GM04503 (cell line): ENCODE measurements at places on chromosomes 5 and 9.

- DNase-seq = no peak
Measured at GRCh38 chr9:119483153-119483552, 113.9 kb upstream of the BRINP1 start.

GRCh38 chr9:93303806-93304573, 120.1 kb downstream of the WNK2 start:
- no peak for DNase-seq

- DNase-seq = no peak
Measured at GRCh38 chr5:56264417-56265025, 31.4 kb upstream of the ANKRD55 start.

DNA sequence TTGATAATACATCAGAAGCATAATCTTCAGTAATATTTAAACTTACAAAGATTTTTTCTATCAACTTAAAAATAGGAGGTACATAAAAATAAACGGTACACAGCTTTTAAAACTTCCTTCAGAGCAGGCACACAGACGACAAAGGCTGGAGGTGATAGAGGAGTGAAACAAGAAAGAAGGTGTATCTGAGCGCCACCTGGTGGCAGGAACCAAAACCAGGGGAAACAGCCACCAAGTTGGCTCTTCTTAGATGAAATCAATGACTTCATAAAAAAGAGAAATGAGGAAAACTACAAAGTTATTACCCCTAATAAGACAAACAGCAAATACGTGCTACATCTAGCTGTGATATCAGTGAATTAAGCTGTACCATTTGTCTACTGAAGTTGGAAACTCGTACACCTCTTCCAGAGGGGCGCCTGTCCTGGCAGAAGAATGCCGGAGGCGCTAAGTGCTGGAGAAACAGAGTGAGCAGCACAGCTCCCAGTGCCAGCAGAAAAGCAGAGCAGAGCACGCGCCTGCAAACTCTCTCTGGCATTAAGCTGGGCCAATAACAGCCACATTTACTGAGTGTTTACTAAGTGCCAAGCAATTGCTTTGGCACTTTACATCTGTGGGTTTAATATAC, 85.9 kb downstream of the SETX start:
- no peak for DNase-seq

DNA sequence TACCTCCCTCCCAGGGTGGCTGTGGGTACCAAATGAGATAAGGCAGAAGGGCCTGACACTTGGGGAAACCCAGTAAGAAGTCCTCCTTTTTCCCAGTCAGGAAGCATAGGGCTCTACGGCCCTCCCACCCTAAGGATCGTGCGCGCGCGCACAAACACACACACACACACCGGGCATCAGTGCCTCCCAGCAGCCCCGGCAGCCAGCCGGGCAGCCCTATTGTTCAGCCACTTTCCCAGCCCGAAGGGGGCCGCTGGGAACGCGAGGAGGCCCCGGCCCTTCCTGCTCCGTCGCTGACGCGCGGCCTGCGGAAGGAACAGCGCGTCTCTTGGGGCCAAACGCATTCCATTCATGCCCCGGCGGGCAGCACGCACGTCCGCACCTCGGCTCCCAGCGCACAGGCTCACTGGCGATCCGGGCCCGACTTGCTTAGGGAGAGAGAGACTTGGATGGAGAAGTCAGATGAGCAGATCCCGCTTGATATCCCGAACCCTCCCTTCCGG, 22.6 kb downstream of the DUSP1 start:
- no peak for DNase-seq

GRCh38 chr5:1479581-1480188, 34.4 kb upstream of the SLC6A3 start:
- peak; percentile 33 for DNase-seq

DNA sequence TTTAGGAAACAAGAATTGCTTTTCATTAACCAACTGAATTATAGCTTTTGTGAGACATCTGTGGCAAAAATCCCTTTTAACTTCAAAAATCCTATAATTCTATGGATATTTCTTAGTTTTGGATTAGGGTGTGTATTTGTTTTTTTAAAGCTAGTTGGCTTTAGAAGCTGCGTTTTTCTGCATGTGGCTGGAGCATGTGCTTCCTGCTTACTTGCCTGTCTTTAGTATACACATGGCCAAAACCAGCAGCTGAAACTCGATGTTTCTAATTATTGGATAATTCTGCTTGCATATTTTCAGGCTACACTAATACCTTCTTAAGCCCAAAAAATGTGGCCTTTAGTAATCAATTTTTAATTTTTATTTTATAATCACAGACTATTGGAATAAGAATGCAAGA, 8.9 kb downstream of the RECK start:
- no peak for DNase-seq

DNA sequence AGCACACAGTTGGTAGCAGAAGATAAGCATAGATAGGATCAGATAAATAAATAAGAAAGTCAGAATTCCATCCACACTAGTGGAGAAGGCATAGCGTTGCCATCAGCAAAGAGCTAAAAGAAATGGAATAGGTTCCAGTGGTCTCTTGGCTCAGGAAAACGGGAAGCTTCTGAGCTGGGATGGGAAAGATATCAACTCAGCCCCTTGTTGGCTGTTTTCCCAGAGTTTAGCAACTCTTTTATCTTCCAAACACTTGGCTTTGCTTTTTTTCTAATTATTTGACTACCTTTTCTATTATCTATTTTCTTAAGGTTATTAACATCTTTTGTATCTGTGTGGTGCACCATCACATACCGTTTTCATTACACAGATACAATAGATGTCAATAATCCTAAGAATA, 445.7 kb upstream of the TRPC7 start:
- DNase-seq = no peak

DNA sequence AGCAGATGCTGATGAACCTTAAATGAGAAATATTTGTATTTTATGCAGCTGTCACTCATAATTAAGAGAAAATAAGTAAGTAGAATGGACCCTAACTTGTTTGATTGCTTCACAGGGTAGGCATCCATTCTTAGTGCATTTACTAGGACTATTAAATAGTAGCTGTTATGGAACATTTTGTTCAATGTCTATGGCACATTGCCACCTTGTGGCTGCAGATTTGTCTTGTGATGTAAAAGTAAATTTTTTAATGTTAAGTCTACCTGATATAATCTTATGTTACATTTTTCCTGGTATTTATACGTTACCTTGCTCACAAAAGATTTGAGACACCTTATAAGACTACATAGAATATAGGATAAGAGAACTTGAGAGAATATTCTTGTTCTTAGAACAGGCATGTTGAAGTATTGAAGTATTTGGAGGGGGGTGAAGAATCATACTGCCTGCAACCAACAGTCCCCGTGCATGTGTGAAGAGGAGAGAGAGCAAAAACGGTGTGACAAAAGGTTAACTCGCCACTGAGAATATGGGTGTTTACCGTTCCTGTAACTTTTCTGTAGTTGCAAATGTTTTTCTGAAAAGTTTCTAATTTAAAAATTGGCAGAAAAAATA, 161.1 kb downstream of the MAST4 start:
- no peak for DNase-seq

DNA sequence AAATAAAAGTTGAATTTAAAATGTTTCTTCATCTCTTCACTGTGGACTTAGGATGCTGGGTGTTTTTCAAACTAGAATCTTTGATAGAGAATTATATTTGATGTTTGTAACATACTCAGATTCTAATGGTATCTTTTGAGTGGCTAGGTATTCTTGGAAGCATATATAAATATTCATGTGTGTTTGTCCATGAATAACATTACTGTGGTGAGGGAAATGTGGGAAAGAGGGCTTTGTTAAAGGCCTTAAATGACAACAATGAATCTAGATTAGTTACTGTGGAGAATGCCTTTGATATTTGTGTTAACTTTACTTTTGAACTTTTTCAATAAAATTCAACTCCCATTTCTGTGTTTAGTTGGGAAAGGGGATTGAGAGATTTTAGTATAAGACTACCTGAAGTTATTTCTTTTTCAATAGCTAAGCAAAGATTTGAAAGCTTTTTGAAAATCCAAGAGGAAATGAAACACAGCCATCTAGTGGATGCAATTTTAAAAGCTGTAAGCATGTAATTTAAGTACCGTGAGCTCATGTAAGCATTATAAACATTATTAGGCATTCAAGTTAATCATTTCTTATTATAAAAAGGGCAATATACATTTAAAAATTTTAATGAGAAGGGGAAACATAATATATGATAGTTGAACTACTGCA, 69.6 kb downstream of the CCDC171 start:
- no peak for DNase-seq

- no peak for DNase-seq
Measured at GRCh38 chr5:11684607-11685006, 219.6 kb downstream of the CTNND2 start.

GRCh38 chr5:43616535-43616934, 13.6 kb downstream of the NNT start:
- DNase-seq = no peak

- no peak for DNase-seq
Measured at GRCh38 chr9:92299116-92299515, 5.6 kb upstream of the IARS1 start.

GRCh38 chr5:170788626-170789304, 5.2 kb downstream of the GABRP start:
- no peak for DNase-seq

GRCh38 chr9:133256686-133257091, 18.3 kb downstream of the ABO start:
- no peak for DNase-seq

GRCh38 chr9:38144421-38144820, 75.4 kb upstream of the SHB start:
- no peak for DNase-seq

DNA sequence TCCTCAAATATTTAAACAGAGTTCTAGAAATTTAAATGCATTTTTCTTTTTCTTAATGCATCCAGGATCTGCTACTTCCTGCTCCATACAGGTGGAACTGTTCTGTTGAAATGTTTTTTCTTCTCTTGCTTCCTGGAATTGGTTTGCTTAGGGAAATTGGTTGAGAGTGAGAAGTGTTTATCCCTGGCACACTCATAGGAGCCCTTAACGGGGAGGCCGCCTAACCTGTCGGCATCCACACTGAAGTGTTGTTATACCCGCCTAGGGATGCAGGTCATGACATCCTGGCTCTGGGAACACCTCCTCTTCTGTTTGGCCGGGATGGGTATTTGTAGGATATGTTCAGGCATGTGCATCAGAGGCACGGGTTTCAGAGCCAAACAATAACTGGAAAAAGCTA, 239.7 kb downstream of the GADD45G start:
- no peak for DNase-seq

DNA sequence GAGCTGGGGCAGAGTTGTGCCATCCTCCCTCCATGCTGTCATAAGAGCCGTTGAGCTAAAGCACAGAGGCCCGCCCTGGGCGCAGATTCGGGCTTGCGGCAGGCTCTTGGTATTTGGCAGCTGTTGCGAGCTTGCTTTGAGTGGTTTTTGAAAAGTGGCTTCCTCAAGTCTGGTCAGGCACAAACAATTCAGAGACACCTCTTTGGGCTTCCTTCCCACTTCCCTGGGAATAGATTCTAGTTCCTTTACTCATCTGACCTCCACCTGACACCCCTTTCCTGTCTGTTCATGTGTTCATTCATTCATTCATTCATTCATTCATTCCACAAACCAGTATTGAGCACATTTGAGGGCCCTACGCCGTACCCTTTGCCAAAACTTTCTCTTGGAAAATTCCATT, 27.4 kb downstream of the NCS1 start:
- DNase-seq = no peak

- no peak for DNase-seq
Measured at GRCh38 chr9:93119703-93119952, 14.4 kb downstream of the NINJ1 start.

GRCh38 chr9:127546125-127546832, 65.8 kb upstream of the STXBP1 start:
- no peak for DNase-seq

- no peak for DNase-seq
Measured at GRCh38 chr9:82466616-82467260, 478.2 kb downstream of the SPATA31D1 start.

- no peak for DNase-seq
Measured at GRCh38 chr5:84303315-84303714, 81.4 kb downstream of the EDIL3 start.

DNA sequence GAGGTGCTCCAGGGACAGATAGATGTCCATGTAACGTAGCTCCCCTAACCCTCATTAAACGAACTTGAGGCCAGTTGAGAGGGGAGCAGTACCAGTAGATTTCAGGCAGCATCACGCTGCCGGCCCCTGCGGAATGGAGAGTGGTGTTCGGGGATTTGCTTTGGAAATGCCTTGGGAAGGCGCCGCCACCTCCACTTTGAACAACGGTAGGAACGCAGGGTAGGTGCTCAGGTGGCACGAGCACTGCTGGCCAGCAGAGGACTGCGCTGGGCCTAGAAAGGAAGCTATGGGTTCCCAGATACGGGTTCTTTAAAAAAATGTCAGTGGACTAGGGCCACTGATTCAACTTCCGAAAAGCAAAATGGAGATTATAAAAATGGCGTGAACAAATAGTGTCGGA, 271.8 kb downstream of the FANCC start:
- DNase-seq = no peak

- DNase-seq = peak; percentile 77
Measured at GRCh38 chr9:129669141-129669718, 3.8 kb downstream of the PRRX2 start.

- no peak for DNase-seq
Measured at GRCh38 chr5:151357792-151358191, 10.4 kb upstream of the SLC36A2 start.

- no peak for DNase-seq
Measured at GRCh38 chr9:127426756-127427155, 2.6 kb downstream of the ZNF79 start.

- DNase-seq = no peak
Measured at GRCh38 chr5:5039918-5040317, 100.2 kb upstream of the ADAMTS16 start.

DNA sequence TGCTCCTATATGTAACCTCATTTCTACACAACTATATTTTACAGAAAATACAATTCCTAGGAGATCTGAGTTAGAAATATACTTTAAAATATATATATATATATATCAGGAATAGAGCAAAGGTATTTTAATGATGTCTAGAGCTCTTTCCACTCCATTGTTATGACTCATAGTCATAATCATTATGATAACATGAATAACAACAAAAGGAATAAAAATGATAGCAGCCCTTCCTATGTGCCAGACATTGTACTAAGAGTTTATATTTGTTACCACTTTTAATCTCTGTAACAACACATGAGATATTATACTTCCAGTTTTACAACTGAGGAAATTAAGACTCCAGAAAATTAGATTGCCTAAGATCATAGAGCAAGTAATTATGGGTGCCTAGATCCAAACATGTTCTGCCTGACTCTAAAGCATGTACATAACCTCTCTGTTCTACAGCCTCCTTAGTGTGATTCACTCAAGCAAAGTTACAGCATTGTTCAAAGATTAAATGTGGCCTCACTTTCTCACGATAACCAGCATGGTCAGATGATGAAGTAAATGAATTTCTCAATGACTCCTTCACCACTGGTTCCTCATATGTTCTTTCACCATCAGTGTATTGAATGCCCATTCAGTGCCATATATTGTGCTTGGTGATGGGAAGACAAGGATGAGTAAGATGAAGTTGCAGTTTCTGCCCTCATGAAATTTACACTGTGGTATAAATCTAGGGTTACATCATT, 452.1 kb downstream of the EFNA5 start:
- DNase-seq = peak; percentile 3
